ENCODE measurements at places on chromosomes 7 and 10. TPM values are rescaled to one million over a fixed set of nuclear protein-coding genes. Genes with fewer than 3 reads are reported as not detected.

DNA sequence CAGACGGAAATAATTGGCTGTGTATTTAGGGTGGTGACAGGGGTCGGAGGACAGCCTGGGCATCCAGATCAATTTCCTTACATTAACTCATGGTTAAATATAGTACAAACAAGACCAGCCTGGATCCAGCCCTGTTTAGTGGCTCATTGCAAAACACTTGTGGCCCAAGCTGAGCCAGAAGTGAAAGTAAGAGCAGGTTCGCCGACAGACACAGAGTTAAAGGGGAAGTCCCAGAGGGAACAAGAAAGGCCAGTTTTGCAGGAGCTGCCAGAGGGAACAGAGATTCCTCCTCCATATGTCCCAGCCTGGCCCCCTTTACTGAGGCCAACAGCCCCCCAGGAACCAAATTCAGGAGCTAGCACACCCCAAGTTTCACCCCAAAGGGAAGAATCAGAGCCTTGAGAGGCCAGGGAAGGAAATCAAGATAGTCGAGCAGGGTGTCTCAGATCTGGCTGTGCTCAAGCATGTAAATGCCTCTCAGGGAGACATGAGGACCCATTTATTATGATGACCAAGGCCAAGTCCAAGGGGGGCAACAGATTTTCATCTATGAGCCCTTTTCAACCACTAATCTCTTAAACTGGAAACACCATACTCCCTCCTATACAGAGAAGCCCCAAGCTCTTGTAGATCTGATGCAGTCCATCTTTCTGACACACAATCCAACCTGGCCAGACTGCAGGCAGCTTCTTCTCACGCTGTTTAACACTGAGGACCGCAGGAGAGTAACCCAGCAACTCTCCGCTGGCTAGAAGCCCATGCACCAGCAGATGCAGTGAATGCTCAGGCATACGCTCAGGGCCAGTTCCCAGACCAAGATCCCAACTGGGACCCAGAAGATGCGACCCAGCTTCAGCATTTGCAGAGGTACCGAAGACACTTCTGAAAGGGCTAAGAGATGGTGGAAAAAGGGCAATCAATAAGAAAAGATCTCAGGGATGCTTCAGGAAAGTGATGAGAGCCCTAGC is 15.9 kb upstream of the ADCK2 start:
- peak; percentile 49 for DNase-seq

DNA sequence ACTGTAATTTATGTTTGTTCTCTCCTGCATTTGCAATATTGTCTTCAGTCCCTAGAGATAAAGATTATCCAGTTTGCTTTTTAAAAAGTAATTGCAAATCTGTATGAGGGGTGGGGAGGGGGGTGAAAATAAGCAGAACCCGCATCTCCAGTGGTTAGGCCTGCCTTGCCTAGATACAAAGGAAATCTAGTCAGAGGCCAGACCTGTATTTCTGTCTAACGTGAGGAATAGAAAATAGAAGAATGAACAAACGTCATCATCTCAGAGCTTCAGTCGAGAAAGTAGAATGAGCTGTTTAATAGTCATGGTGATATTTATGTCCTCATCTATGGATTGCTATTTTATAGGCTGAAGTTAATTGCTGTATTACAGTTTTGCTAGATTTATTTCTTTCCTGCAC is 284.2 kb downstream of the BICC1 start:
- no peak for DNase-seq

GRCh38 chr7:147894271-147894670 is 696.3 kb upstream of the C7orf33 start:
- no peak for DNase-seq

- DNase-seq, result no peak
Observed at GRCh38 chr7:35760143-35760745, 40.6 kb upstream of the SEPTIN7 start.

- DNase-seq, result no peak
Observed at GRCh38 chr7:95586951-95587301, 9.4 kb downstream of the PDK4 start.

DNA sequence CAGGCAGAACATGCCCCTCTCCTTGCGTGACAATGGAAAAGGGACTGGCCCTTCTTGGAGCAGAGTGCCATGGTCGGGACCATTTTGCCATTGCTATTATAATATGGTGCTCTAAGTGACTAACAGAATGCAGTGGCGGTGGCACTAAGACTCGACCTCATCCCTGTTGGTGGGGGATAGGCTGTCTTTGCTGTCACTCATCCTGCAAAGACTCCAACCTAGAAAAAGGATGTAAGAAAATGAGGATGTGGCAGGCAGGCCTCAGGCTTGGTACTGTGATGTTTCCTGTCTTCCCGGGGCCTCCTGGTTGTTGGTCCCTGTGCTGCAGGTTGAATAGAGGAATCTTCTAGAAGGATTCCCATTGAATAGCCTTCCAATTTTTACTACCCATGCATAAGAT is 18.6 kb downstream of the BLNK start:
- DNase-seq, result no peak

- DNase-seq, result no peak
Observed at GRCh38 chr10:75613685-75614504, 182.5 kb downstream of the LRMDA start.

DNA sequence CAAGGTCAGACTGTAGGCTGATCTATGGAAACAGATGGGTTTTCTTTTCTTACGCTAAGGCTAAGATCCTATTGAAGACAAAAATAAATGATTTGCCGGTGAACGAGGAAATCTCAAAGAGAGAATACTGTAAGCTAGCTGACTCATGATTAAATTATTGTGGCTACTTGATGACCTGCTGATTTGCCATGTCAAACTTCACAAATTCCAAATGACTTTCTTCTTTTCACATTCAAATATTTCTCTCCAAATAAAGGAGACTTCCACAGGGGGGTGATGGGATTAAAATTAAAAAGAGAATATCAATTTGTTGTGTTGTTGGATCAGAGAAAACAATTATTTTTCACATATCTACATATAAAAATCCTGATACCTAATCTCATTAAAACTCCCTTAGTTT is 860.6 kb upstream of the ZWINT start:
- no peak for DNase-seq

DNA sequence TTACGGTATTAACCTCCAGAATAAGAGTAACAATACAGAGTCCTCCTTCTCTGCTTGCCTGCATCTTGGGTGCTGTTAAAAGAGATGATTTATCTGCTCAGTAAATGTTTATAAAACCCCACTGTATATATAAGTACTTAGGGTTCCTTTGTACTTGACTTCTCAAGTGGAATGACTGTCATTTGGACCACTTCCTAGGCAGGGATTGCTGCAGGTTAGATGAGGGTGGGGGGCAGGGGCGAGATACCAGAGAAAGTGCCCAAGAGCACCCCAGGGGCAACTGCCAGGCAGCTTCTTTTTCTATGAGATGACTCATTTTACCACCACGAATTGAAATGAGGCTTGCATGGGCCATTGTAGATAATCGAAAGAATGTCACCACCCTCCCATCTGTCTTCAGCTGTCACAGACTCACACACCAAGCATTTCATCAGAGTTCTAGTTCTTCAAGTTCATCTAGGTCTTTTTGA is 421.9 kb upstream of the GALNT17 start:
- DNase-seq, result no peak

DNA sequence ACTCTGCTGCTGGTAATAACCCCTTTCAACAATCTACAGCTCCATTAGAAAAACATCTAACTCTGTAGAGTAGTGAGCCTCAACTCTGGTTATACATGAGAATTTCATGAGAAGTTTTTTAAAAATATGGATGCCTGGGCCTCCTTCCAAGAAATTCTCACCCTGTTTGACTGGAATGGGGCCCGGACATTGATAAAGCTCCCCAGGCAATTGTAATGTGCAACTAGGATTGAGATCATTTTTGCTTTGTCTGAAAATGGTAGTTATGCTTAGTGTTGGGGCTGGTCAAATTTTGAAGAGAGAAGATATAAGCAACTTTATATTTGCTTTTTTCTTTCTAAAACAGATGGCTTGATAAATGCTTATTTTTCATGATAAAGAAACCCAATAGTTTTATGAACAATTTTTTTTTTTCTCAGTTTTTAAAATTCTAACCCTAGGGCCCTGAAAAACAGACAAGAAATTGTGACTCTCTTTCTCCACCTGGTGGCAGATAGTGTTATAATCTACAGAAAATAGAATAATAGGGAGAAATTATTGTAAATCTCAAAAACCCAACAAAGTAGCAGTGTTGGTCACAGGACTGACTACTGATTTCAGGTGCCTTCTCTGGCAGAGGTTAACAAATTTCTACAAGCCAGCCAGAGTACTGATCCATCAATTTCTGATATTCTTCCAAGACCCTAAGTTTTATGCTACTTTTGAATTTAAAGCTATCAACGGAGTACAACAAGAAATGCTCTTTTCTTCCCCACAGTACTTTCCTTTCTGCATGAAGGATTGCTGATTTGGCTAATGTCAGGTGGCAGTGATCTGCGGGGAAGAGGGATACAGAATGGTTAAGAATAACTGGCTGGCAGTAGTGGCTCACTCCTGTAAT is 174.8 kb downstream of the DKK1 start:
- DNase-seq, result no peak

- no peak for DNase-seq
Observed at GRCh38 chr7:51034521-51035264, 252.0 kb upstream of the GRB10 start.

- DNase-seq, result no peak
Observed at GRCh38 chr7:105672801-105673200, 91.5 kb upstream of the EFCAB10 start.

GRCh38 chr7:12403287-12404181 is at the start of gene VWDE:
Gene VWDE (minus strand): TSS chr7:12403865. CDS start chr7:12403716, 149 bp downstream.
- DNase-seq, result no peak

DNA sequence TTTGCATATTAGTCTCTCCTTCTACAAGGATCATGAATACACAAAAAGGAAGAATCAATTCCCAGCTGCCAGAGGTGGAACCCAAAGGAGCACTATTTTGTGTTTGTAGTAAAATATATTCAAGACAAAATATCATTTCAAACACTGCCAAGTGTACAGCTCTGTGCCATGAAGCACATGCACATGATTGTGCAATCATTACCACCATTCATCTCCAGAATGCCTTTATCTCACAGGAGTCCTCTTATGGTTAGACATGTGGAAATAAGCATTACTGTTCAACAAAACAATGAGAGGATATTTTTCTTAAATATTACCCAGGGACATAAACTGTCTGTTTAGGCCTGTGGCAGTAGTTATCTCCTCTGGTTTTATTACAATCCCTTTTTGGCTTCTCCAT is 151.4 kb upstream of the PPP1R3A start:
- no peak for DNase-seq

DNA sequence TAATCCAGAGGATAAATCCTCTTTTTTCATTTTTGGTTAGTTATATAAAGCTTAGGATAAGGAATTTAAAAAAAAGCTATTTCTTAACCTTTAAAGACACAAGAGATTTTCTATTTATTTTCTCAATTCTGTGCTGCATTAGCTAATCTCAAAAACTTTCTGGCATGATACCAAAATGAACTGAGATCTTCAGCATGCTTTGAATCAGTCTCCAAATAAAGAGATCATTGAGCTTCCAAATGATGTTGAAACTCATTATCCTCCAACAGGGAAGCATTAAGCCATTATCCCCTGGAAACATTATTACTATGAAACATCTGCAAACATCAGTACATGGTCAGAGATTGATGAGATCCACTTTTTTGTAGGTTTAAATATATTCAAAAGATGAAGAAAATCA is 350.3 kb upstream of the TEX47 start:
- DNase-seq, result no peak

- DNase-seq, result no peak
Observed at GRCh38 chr7:7553386-7553785, 13.3 kb upstream of the MIOS start.

DNA sequence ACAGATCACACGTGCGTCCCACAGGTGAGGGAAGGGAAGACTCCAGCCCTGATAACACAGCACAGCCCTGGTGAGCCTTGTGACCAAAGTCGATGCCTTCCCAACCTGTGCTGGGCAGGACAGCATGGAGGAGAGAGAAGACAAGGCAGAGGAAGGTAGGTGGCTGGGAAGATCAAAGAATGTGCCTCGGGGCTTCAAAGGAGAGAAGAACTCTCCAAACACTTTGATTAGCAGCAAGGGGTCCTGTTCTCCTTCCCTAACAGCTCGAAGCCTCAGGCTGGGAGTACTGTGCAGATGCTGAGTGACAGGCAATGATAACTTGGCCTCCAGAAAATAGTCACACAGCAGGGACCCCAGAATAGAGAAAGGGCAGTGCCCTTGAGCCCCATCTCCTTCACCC is 288.5 kb downstream of the TCERG1L start:
- no peak for DNase-seq

- no peak for DNase-seq
Observed at GRCh38 chr7:44116087-44116788, 7.1 kb downstream of the POLD2 start.

DNA sequence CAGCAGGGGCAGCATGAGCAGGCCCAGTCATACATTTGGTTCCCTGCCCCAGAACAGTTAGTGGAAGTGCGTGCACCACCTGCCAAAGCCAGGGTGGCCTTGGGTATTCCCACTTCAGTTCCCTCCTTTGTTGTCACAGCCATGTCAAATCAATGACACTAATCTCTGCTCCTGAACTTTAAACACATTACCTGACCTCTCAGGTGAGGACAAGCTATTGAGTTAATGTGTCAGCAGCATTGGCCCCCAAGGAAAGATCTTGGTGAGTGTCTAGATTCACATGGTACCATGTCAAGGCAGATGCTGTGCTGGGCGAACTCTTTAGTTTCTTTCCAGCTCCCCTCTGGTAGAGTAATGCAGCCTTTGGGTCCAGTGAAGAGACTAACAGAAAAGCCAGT is 2.1 kb downstream of the CYP3A5 start:
- no peak for DNase-seq

GRCh38 chr7:11489280-11489679 is 342.7 kb downstream of the THSD7A start:
- DNase-seq, result no peak

DNA sequence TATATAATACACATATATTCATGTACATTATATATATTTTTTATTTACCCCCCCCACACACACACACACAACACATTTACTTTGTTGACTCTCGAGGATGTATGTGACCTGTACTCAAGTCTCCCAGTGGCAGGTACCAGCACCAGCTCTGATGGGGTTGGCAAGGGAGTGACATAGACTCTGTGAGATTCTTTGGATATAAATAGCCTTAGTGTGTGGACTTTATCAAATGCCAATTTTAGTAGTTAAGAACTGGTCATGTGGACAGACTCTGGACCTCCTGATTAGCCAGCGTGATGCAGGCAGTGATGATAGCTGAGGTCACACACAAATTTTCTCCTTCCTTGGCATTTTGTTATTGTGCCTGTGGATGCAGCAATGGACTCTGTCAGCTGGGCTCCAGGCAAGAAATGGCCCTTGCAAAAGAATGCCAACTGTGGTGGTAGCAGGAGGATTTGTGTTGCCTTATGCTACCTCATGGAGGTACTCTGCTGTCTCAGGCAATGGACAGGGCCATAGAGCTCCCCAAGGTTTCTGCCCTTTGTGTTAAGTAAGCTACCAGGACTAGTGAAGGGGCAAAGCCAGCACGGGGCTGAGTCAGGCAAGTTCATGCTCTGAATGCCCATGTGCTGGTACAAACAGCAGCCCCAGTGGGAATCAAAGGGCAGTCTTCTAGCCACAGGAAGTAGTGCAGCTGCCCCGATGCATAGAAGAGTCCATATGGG is 224.6 kb upstream of the ZWINT start:
- DNase-seq, result peak; percentile 32

The RBP4 gene
- 0.89 TPM for total RNA-seq

The PRSS37 gene
- total RNA-seq, result not detected

The NIPSNAP2 gene
- 294 TPM for total RNA-seq

The NPC1L1 gene
- 0.07 TPM for total RNA-seq

The HMX3 gene
- not detected for total RNA-seq

The GCK gene
- 1.9 TPM for total RNA-seq

The HIPK2 gene
- 102 TPM for total RNA-seq

The ZNF33B gene
- 20.5 TPM for total RNA-seq

The CALU gene
- 202 TPM for total RNA-seq

The CTAGE4 gene
- 0.25 TPM for total RNA-seq

The TMEM213 gene
- total RNA-seq, result not detected

The GNAI1 gene
- total RNA-seq, result 26.1 TPM
